ENCODE measurements at places on chromosomes 7 and 10. TPM values are rescaled to one million over a fixed set of nuclear protein-coding genes. Genes with fewer than 3 reads are reported as not detected.

The CBX3 gene
- polyA plus RNA-seq, result 79.6 TPM

The CALD1 gene
- 1,279 TPM for polyA plus RNA-seq

The PAX4 gene
- polyA plus RNA-seq, result not detected

The TCAF2 gene
- 3.1 TPM for polyA plus RNA-seq

The CTTNBP2 gene
- 6.3 TPM for polyA plus RNA-seq

The SEMA3D gene
- 3.8 TPM for polyA plus RNA-seq

The NEUROG3 gene
- polyA plus RNA-seq, result not detected

The HOXA2 gene
- polyA plus RNA-seq, result 1.3 TPM

The CALCR gene
- not detected for polyA plus RNA-seq

The CPN1 gene
- polyA plus RNA-seq, result 0.05 TPM

Measured in urinary bladder (tissue), 4 donors.